H9 (cell line): ENCODE measurements at places on chromosomes 16 and 17. TPM values are rescaled to one million over a fixed set of nuclear protein-coding genes. Genes with fewer than 3 reads are reported as not detected.

PIPOX gene
- total RNA-seq, result 26.8 and 30.1 TPM in 2 replicates

DNA sequence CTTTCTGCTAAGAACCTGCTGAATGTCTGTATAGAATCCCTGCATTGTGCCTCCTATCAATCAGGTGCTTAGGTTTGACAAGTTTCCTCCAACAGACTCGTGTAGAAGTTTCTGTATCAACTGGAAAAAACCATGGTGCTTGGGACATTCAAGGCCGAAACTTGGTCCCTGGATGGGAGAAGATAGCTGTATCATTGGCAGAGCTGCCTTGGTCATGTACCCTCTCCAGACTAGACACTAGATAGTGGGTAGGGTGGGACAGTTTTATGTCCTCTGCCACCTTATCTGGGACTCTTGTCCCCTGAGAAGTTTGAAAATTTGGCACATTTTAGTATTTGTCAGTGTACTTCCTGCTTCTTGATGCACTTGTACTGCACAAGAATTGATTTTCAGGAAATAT is 520.8 kb downstream of the WWOX start:
- DNase-seq, result no peak
- no peaks in the 10 kb centered on the region for H3K36me3 ChIP-seq
- no peaks in the 10 kb centered on the region for H3K27me3 ChIP-seq
- H3K4me1 ChIP-seq, result no peaks in the 10 kb centered on the region

SPNS3 gene
- not detected in 2 replicates for total RNA-seq

KRTAP4-1 gene
- not detected in 2 replicates for total RNA-seq
